ENCODE measurements at places on chromosomes 5 and 9. TPM values are rescaled to one million over a fixed set of nuclear protein-coding genes. Genes with fewer than 3 reads are reported as not detected.

The PLEKHG4B gene
- 6.1 TPM for total RNA-seq

The DIPK1B gene
- total RNA-seq: 23.2 TPM

The SLC24A2 gene
- total RNA-seq: 0.16 TPM

DNA sequence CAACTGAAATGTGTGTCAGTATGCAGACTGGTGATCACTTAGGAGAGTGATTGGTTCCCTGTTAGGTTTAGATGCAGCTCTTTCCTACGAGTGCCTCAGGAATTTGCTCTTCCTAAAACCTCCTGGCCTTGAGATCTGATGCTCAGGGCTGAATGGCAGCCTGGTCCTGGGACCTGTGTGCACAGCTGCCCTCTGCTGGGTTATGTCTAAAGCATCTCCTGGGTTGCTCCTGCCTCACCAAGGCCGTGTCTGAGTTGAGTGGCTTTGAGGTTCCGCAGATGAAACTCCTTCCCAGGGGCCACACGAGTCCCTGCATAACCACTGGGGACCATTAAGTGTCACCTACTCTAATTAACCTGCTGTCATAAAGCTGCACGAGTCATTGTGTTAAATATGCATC, 59.5 kb downstream of the MVB12B start:
- DNase-seq: no peak

DNA sequence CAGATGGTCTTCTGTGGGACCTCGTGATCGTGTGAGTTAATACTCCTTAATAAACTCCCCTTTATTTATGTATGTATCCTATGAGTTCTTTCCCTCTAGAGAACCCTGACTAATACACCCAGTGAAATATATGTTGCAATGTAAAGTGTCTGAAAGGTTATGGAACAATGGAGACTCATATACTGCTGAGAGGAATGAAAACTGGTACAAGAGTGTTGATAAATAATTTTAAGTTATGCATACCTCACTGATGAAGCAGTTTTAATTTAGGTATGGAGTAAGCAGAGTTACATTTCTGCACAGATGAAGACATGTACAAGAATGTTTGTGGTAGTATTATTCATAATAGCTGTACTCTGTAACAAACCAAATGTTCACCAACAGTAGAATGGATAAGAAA, 438.3 kb downstream of the TAF11L14 start:
- DNase-seq: no peak

DNA sequence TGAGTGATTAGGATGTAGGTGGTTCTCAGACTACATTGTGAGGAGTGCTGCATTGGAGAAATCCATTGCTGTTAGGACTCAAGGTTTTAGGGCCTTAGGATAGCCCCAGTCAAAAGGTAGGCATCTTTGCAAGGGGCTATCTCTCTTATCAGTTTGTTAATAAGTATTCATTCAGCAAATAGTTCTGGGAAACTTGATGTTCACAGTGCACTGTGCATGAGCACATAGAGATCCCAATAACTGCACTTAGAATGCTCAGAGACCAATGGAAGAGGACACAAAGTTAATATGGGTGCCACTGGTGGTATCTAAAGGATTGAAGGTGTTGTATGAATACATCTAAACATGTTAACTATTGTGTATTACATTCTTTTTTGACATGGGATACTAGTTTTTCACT, 131.4 kb downstream of the KIF4B start:
- no peak for DNase-seq

- DNase-seq: no peak
Measured at GRCh38 chr5:54383225-54383901, 72.1 kb upstream of the HSPB3 start.

GRCh38 chr9:87578625-87579024, 81.0 kb downstream of the DAPK1 start:
- no peak for DNase-seq

GRCh38 chr5:143134900-143135299, 268.6 kb downstream of the NR3C1 start:
- DNase-seq: no peak

- DNase-seq: no peak
Measured at GRCh38 chr5:147346006-147346561, 111.3 kb downstream of the STK32A start.

DNA sequence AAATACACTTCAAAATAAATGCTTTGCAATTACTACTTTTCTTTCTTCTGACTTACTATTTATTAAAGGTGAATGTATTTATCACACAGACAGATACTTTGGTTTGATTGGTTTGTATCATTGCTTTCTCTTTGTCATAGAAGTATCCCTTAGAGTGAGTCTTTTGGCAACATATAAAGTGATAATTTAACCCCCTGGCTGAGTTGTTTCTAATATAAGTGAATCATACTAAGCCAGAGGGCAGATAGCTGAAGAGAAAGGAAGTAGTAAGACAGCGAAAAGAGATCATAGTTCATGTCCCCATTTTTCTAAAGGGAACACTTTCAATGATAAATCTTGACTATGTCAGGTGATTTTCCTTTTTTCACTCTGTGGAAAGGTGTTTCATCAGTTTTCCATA, 38.6 kb downstream of the CAMK4 start:
- no peak for DNase-seq

DNA sequence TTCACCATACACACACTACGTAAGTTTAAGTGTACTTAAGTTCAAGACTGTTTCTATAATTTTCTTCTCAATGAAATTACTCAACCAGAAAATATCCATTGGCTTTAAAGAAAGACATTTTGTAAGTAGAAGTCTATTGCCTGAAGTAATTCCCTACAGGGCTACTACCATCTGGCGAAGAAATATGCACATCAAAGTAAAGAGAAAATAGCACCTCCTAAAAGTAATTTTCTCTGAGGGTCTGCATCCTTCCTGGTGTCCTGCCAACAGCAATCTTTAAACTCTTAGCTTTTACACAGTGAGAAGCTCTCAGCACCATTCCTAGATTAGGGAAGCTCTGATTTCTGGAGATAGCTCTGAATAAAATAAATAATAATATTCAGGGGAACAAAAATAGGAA, 498.5 kb upstream of the TYRP1 start:
- no peak for DNase-seq

All from astrocyte (in vitro differentiated cells and primary cell).